Subcutaneous preadipocyte (primary cell): ENCODE measurements at places on chromosomes 1 and 21. TPM values are rescaled to one million over a fixed set of nuclear protein-coding genes. Genes with fewer than 3 reads are reported as not detected.

LORICRIN gene
- not detected in 2 replicates for total RNA-seq

ISG20L2 gene
- total RNA-seq, result 18.0 and 25.0 TPM in 2 replicates

OPRD1 gene
- total RNA-seq, result not detected in 2 replicates

RBP7 gene
- total RNA-seq, result not detected in 2 replicates

NCAM2 gene
- total RNA-seq, result 0.39 and 1.1 TPM in 2 replicates

DRAXIN gene
- total RNA-seq, result under 0.01 TPM in 2 replicates

RGS1 gene
- not detected in 2 replicates for total RNA-seq

OR2T29 gene
- total RNA-seq, result not detected in 2 replicates

FCGR2B gene
- not detected in 2 replicates for total RNA-seq

S100A7A gene
- not detected in 2 replicates for total RNA-seq

CYP4Z1 gene
- not detected in 2 replicates for total RNA-seq

OLFML2B gene
- 26.8 and 39.5 TPM in 2 replicates for total RNA-seq

GPATCH2 gene
- total RNA-seq, result 16.5 and 19.5 TPM in 2 replicates

TRAF3IP3 gene
- total RNA-seq, result not detected in 2 replicates

LSM10 gene
- total RNA-seq, result 8.4 and 9.2 TPM in 2 replicates

TPTE gene
- total RNA-seq, result not detected in 2 replicates

HJV gene
- total RNA-seq, result not detected in 2 replicates

AGMAT gene
- 2.2 and 2.9 TPM in 2 replicates for total RNA-seq
